ENCODE measurements at places on chromosomes 1 and 21. TPM values are rescaled to one million over a fixed set of nuclear protein-coding genes. Genes with fewer than 3 reads are reported as not detected.

The SYNC gene
- total RNA-seq = 11.4 TPM

The LYST gene
- 4.0 TPM for total RNA-seq

The PTP4A2 gene
- total RNA-seq = 148 TPM

The LDLRAD1 gene
- total RNA-seq = not detected

The CD1D gene
- not detected for total RNA-seq

The HAX1 gene
- 94.7 TPM for total RNA-seq

The MYBPHL gene
- not detected for total RNA-seq

The TAS1R1 gene
- total RNA-seq = not detected

The HSD3B1 gene
- total RNA-seq = not detected

The TSPAN2 gene
- 1.3 TPM for total RNA-seq

The SPRR2E gene
- not detected for total RNA-seq

The RAB7B gene
- 1.1 TPM for total RNA-seq

The PROK1 gene
- total RNA-seq = not detected

The CR1L gene
- total RNA-seq = 0.15 TPM

The TMED5 gene
- total RNA-seq = 33.4 TPM

The RNF2 gene
- 22.3 TPM for total RNA-seq

The LGR6 gene
- total RNA-seq = 0.92 TPM

All from A549 treated with AZD2906 at 1 μM for 4 hours (cell line).